ENCODE measurements at places on chromosomes 7 and 10.
A peak's percentile ranks its signal among the peaks of the same experiment; 100 is the strongest.

GRCh38 chr10:66209025-66209424 lies 716.8 kb upstream of the LRRTM3 start:
- DNase-seq = no peak

DNA sequence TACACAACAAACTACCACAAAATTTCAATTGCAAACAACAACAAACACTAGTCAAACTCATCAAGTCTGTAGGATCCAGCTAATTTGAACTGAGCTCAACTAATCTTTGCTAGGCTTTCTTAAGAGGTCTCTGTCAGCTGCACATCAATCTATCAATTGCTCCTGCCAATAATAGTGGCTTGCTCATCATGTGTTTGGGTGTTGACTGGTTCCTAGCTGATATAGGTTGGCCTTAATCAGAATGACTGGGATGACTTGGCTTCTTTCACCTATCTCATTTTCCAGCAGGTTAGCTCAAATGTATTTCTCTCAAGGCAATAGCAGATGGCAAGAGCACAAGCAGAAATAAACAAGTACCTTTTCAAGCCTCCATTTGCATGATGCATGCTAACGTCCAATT lies 370.3 kb upstream of the NFE2L3 start:
- no peak for DNase-seq

DNA sequence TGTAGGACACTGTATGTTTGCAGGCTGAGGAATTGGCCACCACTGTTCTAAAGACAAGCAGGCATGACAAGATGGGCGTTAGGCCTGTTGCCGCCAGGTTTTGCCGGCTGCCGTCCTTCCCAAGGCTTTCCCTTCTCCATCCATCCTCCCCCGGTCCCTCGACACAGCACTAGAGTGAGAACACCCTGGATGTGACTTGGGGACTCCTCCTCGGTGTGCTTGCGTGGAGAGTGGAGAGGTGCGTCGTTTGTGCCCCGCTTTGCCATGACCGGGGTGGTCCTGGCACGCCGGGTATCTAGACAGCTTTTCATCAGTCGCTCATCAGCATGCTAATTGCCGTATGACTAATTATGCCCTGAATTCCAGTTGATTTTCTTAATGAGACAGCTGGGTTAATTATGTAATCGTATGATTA lies 206.6 kb upstream of the SH2B2 start:
- no peak for DNase-seq

- no peak for DNase-seq
Measured at GRCh38 chr10:113356794-113357680, 195.8 kb upstream of the HABP2 start.

- no peak for DNase-seq
Measured at GRCh38 chr7:83824214-83824613, 175.3 kb upstream of the SEMA3E start.

DNA sequence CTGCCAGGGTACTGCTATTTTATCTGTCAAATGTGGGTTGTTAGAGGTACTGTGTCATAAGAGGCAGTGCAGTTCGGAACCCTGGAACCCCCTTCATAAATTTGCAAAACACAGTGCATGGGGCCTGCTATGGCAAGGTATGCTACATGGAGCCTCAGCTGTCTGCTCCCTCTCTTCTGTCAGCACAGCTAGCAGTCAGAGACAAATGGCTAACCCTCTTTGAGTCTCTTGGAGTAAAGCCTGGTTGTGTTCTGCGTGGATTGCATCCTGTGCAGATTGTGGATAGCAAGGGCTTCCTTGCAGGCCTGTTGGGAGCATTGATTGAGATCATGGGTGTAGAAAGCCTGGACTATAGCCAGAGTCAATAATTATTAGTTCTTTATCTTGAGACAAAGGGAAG lies 397.8 kb downstream of the AUTS2 start:
- no peak for DNase-seq

- no peak for DNase-seq
Measured at GRCh38 chr10:3932597-3933375, 147.8 kb upstream of the KLF6 start.

DNA sequence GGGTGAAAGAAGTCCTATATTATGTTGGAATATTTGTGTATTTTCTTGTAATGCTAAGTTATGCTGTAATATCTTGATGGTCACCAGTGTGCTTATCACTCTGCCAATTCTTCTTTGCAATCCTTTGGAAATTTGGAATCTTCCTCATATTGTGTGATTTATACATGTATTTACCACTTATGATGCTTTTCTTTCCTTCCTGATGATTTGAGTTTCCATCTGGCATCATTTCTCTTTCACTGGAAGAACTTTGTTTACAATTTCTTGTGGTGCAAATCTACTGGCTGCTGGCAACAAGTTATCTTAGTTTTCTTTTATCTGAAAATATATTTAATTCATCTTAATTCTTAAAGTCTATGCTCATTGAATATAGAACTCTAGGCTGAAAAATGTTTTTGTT lies 29.2 kb downstream of the CFAP69 start:
- no peak for DNase-seq

DNA sequence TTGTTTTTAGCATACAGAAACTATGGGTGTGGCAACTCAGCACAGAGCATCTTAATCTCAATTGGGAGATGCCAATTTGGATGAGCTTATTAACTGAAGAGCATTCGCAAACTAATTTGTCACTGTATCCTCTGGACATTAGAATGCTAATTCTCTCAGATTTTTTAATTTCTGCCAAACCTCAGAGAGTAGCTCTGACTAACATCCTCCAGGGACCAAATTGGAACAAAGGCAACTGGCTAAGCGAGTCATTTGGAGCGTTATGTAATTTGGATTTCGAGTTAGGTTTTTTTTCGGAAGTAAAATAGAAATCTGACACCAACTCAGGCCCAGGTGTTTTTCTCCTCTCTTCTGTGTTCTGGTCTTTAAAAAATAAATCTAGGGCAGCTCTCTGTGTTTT lies 201.9 kb downstream of the BMPER start:
- peak; percentile 6 for DNase-seq

- no peak for DNase-seq
Measured at GRCh38 chr7:87223666-87224065, 4.1 kb upstream of the TMEM243 start.

- DNase-seq = peak; percentile 88
Measured at GRCh38 chr7:140478246-140479061, 851 bp downstream of the MKRN1 start.
